KBM-7 (cell line): ENCODE measurements at places on chromosomes 16 and 17.

DNA sequence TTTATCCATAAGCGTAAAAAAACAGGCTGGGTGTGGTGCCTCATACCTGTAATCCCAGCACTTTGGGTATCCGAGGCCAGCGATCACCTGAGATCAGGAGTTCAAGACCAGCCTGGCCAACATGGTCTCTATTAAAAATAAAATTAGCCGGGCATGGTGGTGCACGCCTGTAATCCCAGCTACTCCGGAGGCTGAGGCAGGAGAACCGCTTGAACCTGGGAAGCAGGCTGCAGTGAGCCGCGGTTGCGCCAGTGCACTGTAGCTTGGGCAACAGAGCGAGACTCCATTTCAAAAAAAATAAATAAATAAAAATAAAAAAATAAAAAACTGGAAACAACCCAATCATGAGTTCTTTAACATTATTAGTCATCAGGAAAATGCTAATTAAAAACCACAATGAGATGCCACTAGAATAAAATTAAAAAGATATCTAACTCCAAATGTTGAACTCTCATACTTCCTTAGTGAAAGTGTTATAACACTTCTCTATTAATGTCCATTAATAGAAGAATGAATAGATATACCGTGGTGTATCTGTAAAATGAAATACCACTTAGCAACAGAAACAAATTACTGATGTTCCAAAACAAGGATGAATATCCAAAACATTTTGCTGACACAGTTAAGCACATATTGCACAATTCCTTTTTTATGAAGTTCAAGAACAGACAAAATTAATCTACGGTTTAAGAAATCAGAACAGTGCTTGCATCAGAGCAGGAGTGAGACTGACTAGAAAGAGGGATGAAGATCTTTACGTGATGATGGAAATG lies 13.1 kb downstream of the MPHOSPH6 start:
- DNase-seq = no peak

- no peak for DNase-seq
These were observed 9.1 kb downstream of the TAOK2 start for GRCh38 chr16:29982560-29983419.

DNA sequence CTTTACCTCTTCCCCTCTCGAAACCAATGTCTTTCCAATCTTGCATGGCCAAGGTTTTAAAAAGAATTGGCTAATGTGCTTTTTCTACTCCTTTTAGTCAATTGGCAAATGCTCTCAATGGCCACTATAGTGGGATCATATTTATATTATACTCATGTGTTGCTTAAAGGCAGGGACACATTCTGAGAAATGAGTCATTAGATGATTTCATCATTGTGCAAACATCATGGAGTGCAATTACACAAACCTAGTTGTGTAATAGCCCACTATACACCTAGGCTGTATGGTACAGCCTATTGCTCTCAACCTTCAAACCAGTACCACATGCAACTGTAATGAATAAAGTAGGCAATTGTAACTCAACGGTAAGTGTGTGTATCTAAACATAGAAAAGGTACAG lies 180.9 kb downstream of the HS3ST3A1 start:
- DNase-seq = no peak

GRCh38 chr17:48589060-48589830 lies 796 bp downstream of the HOXB3 start:
- DNase-seq = no peak

- DNase-seq = no peak
These were observed 65.7 kb downstream of the MAP2K6 start for GRCh38 chr17:69480245-69480644.
